Activated T-helper 1 cell treated with anti-CD3 and anti-CD28 coated beads, Interleukin-12 subunit alpha, Interleukin-12 subunit beta, Interleukin-2, Interleukin-4 antibody, amounts not matched to agents 30 ng/mL and 10 ng/mL and 1 ng/mL, durations not matched to agents 14 hours and 24 hours and 36 hours (primary cell): ENCODE measurements at places on chromosomes 2 and 18. TPM values are rescaled to one million over a fixed set of nuclear protein-coding genes. Genes with fewer than 3 reads are reported as not detected.

DNA sequence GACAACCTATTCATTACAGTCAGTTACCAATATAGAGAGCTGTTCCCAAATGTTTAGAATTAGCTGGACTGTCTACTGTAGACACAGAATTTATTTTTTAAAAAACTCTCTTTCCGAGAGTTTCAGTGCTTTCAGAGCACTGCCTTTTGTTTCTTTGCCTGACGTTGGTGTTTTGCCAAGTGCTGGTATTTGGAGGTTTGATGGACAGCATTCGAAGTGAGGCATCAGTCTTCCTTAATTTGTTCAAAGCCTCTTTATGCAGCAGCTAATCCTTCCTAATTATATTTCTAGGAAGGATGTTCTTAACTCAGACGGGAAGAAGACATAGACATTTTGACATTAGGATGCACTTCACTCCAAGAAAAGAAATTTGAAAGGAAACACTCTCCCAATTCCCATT lies 83.2 kb downstream of the LTBP1 start:
- H3K27ac ChIP-seq: no peak overlapping the region
- H3K36me3 ChIP-seq: no peaks in the 10 kb centered on the region
- H3K4me3 ChIP-seq: no peak overlapping the region
- no peak for DNase-seq
- no peaks in the 10 kb centered on the region for H3K4me1 ChIP-seq

DNA sequence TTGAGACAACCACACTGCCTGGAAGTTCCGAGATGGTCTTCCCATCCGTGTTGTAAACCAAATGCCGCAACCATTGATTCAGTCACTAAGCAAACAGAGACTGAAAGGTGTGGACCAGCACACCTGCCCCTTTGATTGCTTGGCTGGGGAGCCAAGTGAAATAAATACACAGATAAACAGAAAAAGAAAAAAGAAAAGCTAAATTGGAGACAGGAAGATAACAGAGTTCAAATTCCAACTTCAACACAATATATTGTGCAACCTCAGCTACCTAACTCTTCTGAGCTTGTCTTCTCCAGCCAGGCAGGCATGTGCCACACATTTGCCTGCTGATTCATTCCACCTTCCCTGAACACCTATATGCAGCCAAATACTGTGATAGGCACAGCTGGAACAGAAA lies 110.9 kb downstream of the PID1 start:
- no peak overlapping the region for H3K4me3 ChIP-seq
- no peaks in the 10 kb centered on the region for H3K4me1 ChIP-seq
- H3K27me3 ChIP-seq: no peaks in the 10 kb centered on the region
- H3K36me3 ChIP-seq: no peaks in the 10 kb centered on the region

GRCh38 chr2:108266218-108266617 lies 22.5 kb upstream of the SULT1C2 start:
- DNase-seq: no peak
- no peak overlapping the region for H3K27ac ChIP-seq
- peaks cover 8% of the 10 kb centered on the region for H3K27me3 ChIP-seq
- H3K4me3 ChIP-seq: no peak overlapping the region

Gene TIA1
- 96.8 and 101 TPM in 2 replicates for total RNA-seq

Gene TLX2
- total RNA-seq: 1.2 and 1.5 TPM in 2 replicates

Gene HYCC2
- total RNA-seq: 26.1 and 29.4 TPM in 2 replicates
